Stimulated activated CD8-positive, alpha-beta memory T cell treated with anti-CD3 and anti-CD28 coated beads, Interleukin-4, amount 100 ng/mL, for 1 hour (primary cell): ENCODE measurements at places on chromosomes 13 and 19.

DNA sequence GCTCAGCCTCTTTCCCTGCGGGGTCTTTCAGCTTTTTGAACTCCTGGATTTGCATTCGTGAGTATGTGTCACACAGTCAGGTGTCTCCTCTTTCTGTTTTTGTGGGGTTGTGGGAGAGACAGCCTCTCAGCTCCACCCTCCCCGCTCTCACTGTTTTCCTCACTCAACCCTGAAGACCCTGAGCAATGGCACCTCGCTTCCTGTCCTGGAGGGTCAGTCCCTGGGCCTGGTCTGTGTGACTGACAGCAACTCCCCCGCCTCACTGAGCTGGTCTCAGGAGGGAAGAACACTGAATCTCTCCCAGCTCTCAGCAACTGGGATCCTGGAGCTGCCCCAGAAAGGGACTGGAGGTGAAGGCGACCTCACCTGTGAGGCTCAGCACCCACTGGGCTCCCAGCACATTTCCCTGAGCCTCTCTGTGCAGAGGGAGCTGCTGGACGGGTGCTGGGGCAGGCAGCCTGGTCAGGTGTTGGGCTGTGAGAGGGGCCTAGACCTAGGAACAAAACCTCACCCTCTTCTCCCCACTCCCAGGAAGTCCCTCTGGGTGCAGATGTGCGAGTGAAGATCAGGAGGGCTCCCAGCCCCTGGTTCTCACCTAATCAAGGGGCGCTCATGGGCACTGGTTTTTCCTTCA lies 4.2 kb upstream of the SIGLEC7 start:
- DNase-seq, result no peak

DNA sequence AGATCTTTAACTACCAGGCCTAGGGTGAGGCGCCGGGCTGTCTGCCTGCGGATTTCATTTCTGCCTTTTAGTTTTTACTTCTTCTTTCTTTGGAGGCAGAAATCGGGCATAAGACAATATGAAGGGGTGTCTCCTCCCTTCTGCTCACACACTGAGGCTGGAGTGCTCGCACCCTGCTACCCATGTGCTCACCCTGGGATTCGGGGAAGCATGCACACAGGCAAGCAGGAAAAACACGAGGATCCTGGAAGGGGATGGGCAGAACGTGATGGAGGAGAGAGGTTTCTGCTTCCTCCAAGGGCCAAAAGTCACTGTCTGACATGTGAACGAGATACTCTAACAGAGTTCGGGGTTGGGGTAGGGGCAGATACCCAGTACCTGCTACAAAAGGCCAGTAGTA lies 28.4 kb downstream of the ZNF823 start:
- DNase-seq, result no peak

GRCh38 chr13:21501686-21502085 lies 42.6 kb upstream of the ZDHHC20 start:
- DNase-seq, result no peak

- no peak for DNase-seq
Observed at GRCh38 chr19:3712663-3713611, 4.8 kb downstream of the TJP3 start.
